ENCODE measurements at places on chromosomes 1 and 21.

- no peak for DNase-seq
Measured at GRCh38 chr1:31214316-31215064, 25.2 kb downstream of the NKAIN1 start.

DNA sequence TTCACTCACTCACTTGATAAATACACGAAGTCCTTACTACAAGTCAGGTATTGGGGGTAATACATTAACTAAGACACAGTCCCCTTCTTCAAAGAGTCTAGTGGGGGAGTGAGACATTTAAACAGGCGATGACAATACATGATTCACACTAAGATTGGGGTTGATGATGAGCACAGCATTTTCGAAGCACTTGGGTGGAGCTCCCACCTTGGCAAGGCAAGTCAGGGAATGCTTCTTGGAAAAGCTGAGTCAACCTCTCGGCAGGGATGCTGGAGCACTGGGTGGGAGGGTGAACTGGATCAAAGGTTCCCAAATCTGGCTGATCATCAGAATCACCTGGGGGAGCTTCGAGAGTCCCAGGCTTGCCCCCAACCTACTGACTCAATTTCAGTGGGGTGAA is 57.9 kb upstream of the ENAH start:
- DNase-seq: no peak

- DNase-seq: no peak
Measured at GRCh38 chr1:198764748-198765147, 125.9 kb downstream of the PTPRC start.

DNA sequence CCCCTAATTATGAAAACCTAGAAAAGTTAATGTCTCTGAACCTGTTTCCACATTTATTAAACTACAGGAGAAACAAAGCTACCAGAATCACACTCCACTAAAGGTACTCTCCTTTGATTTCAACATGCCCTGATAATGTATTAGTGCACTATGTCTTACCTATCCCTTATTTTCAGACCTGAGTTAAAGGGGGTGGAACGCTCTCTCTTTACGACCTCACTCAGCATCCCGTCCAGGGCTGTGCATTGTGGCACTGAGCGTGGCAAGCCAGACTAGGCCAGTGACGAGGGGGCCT is 678 bp downstream of the LSM10 start:
- DNase-seq: no peak

Measured in esophagus muscularis mucosa (tissue), 4 donors.